ENCODE measurements at places on chromosomes 12 and 14.

DNA sequence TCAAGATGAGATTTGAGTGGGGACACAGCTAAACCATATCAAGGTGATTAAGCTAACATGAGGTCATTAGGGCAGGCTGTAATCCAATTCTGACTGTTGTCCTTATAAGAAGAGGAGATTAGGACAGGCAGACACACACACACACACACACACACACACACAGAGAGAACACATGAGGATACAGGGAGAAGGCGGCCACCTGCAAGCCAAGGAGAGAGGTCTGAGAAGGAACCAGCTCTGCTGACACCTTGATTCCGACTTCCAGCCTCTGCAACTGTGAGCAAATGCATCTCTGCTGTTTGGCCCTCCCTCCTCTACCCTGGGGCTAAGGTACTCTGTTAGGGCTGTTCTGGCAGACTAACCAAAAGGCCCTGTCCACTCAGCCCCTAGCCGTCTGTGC is 112.5 kb upstream of the GSC start:
- DNase-seq: no peak

- DNase-seq: no peak
These were observed 56.0 kb upstream of the HECTD1 start for GRCh38 chr14:31263485-31264133.

DNA sequence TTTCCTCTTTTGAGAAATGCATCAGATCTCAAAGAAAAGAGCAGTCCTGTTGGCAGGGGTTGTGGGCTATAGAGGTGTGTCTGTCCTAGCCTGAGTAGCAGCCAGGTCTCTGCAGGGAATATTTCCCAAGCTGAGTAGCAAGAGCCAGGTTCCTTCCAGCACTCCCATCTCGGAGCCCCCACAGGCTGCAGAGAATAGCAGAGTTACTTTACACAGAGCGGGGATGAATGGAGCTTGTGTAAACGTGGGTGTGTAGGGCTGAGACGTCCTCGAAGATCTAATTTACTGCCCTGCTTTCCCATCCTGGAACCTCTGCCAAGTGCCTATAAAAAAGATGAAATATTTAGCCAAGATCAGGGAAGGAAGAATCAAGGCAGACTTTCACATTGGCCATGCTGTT is 156.6 kb downstream of the TSPAN9 start:
- DNase-seq: no peak

- DNase-seq: no peak
These were observed 40.8 kb downstream of the CCDC92 start for GRCh38 chr12:123931686-123932321.

- no peak for DNase-seq
These were observed 43.6 kb downstream of the PTPRR start for GRCh38 chr12:70876952-70877351.

DNA sequence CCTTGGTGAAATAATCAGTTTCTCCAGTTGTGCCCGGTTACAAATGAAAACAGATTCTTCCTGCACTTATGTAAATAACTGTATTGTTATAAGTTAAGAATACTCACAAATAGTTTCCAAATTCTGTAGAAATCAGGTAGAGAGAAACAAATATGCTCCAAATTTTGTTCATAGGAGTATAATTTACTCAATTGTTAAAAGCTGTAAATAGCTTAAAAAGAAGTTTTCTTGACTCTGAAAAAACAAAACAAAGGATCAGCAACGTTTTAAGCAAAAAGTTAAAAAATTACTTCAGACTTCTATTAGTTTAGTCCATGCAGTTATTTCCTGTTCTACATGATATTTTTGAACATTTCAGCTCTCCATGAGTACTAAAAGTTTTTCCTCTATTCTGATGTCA is 30.0 kb upstream of the SLC38A4 start:
- DNase-seq: no peak

DNA sequence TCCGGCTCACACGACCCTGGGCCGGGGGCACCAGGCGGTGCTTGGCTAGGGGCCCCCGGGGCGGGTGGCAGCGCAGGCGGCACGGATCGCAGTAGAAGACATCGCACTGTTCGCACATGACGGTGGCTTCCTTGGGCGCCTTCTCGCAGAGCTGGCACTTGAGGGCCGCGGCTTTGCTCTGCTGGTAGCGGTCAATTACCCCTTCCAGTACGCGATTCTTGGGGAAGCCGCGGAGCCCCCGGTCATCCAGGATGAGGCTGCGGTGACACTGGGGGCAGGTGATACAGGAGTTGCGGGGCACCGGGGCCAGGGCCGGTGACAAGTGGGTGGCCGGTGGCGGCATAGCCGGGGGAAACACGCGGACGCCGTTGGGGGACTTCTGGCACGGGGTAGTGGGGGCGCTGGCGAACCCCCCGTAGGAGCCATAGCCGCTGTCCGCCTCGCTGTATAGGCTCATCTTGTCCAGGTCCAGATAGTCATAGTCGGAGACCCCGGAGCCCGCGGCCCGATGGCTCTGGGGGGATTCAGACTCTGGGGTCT is 553 bp downstream of the TRIM9 start:
- DNase-seq: peak; percentile 49

DNA sequence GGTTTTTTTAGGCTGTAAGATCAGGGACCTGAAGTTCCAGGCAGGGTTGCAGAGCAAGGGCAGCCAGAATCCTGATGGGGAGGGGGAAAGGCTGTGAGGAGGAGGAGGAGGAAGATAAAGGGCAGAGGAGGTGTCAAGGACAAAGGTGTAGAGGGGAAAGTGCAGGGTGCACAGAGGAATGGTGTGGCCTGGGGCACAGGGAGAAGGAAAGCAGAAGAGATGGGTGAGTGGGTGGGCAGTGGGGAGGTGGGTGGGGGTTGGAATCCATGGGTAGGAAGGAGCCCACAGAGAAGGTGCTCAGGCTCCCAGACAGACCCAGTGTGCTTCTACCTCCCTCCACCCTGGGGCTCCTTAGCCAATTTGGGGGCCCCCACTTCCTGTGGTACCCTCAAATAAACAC is 11.2 kb downstream of the TRPV4 start:
- DNase-seq: no peak

DNA sequence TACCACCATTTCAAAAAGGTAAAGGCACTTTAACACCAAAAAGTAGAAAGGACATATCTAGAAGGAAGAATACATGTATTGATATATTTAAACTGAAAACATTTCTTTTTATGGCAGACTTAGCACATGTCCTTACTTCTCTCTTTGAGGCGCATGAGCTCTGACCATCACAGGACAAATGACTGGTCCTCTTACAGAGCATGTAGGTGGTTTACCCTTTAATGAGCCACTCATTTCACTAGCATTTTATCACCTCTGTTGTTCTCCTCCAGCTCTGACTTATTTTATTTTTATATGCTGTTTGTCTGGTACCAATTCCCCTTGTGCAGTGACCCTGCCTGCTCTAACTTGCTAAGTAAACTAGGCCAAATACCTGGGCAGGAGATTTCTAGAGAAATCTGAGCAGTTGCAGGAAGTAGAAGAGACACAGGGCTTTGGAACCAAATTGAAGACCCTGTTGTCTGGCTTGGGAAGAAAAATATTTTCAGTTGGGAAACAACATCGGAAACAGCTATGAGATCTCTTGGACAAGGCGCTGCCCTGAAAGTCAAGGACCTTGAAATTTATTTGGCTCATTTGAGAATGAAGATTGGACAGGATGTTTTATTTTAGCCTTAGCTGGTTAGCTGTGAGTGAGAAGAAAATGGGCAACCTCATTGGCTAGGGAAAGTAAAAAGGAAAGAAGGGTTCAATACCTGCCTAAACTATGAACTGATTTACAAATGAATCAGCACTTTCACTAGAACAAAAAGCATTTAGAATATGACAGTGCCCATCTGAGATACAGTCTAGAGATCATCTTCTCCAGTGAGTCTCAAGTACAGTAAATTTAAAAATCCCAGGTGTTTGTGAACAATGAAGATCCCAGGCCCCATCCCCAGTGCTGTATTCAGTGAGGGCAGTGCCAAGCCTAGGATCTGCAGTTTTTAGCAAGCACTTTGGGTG is 374.4 kb downstream of the ZFP36L1 start:
- DNase-seq: no peak

GRCh38 chr12:59005193-59005955 is 85.1 kb upstream of the LRIG3 start:
- DNase-seq: no peak

DNA sequence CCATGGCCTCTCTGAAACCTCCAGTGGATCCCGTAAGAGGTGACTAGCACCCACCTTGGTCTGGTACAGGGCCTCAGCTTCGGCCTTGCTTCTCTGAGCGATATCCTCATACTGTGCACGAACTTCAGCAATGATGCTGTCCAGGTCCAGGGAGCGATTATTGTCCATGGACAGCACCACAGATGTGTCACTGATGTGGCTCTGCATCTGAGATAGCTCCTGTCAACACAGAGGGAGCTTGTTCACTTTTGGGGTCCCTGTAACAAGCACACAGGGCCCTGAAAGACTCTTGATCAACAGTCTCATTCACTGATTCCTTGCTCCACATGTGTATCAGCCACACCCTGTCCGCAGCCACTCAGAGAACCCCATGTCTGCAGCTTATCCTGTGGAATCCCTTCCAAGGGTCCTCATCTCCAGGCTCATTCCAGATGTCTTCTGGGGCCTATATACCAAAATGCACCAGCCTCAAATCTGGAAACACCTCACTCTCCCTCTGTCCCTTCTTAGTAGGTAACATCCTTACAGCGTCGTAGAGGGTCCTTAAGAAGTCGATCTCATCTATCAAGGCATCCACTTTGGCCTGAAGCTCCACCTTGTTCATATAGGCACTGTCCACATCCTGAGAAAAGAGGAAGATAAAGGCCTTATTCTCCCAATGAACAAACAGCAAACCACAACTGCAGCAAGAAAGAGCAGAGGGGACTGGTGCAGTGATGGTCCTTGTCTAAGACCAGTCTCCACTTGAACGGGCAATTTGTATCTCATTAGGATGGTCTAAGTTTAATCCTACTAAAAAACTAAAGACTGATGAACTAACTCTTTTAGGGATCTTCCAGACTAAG is 3.5 kb downstream of the KRT3 start:
- DNase-seq: no peak

- no peak for DNase-seq
These were observed 905 bp downstream of the ZNF84 start for GRCh38 chr12:133038118-133038709.

DNA sequence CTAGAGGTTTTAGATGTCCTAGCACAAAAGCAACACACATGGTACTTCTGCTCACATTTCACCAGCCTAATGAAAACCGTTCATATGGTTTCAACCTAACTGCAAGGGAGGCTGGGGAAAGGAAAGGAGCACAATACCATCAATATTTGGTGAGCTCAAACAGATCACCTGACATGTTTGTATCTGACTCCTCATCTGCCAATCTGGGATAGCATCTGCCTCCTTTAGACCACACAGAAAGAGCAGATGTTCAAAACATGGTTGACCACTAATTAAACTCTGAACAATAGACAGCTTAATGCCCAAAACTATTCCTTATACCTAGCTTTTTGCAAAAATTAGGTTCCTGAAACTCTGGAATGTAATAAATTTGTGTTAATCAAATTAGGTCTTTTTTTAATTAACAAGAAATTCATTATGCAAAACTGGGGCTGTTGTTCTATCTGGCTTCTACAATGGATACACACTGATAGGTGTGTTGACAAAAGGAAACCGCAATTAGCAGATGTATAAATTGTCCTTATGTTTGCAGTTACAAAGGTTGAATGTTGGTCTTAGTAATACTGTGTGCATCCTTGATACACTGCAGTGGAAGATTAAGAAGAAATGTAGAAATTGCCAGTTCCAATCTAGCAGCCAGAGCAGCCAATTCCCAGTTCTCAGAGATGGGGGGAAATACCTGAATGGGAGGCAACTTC is 89.3 kb downstream of the DUSP6 start:
- DNase-seq: no peak

- DNase-seq: no peak
These were observed 56.0 kb downstream of the MDGA2 start for GRCh38 chr14:47619392-47619791.

GRCh38 chr14:103775506-103775905 is 59.9 kb downstream of the ZFYVE21 start:
- DNase-seq: no peak

- DNase-seq: no peak
These were observed 9.7 kb downstream of the PNP start for GRCh38 chr14:20478894-20479293.

DNA sequence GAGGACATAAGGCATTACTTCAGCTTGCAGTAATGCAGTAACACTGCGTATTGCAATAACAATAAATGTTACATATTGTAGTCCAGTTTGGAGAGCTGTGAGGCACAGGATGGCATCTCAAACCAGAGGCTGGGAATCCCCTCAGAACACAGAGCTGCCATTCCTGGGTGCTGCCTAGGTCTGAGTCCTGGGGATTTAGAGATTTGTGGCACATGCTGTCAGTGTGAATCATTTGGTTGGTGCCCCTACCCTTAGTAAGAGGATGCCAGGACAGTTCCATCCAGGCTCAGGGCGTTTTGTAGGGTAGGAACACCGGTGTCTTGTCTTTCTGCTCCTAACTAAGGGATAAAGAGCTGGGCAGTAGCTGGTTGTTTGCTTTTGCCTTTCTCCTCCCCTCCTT is 22.5 kb downstream of the ZFHX2 start:
- no peak for DNase-seq

DNA sequence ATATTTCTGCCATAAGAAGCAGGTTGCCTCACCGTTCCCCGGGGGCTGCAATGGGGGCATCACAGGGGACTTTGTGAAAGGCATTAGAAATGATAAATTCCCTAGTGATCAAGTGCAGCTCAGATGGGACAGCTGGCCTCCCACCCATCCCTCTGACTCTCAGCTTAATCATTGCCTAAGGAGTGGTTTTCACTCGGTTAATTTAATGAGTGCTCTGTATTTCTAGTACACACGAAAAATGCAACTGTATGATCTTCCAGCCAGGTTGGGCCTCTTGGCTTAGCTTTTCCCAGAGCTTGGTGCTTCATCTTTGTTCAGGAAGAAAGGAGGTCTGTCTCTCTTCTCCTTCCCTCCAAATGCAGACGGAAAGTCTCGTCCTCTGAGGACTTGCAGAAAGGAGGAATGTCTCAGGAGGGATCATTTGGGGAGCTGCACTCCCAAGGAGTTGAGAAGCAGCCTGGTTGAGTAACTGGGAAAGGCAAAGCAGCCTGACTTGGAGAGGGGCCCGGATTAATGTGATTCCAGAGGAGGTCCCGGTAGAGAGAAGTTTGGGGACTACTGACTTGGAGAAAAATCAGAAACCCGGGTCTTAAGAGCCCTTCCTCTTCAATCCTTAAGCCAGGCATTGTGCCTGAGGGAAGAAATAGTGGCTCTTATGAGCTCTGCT is 7.2 kb downstream of the CD9 start:
- DNase-seq: no peak

DNA sequence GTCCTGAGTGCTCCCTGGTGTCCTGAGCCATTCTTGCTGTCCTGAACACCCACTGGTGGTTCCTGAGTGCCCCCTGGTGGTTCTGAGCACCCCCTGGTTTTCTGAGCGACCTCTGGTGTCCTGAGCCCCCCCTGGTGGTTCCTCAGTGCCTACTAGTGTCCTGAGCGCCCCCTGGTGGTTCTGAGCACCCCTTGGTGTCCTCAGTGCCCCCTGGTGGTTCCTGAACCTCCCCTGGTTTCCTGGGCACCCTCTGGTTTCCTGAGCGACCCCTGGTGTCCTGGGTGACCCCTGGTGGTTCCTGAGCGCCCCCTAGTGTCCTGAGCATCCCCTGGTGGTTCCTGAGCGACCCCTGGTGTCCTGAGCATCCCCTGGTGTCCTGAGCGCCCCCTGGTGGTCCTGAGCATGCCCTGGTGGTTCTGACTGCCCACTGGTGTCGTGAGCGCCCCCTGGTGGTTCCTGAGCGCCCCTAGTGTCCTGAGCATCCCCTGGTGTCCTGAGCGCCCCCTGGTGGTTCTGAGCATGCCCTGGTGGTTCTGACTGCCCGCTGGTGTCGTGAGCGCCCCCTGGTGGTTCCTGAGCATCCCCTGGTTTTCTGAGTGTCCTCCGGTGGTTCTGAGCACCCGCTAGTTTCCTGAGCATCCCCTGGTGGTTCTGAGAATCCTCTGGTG is 473.1 kb downstream of the TMEM121 start:
- peak; percentile 16 for DNase-seq

- DNase-seq: no peak
These were observed 2.5 kb upstream of the INF2 start for GRCh38 chr14:104686624-104687517.

All from WTC11 (cell line).